ENCODE measurements at places on chromosomes 5 and 9. TPM values are rescaled to one million over a fixed set of nuclear protein-coding genes. Genes with fewer than 3 reads are reported as not detected.
A peak's percentile ranks its signal among the peaks of the same experiment; 100 is the strongest.

DNA sequence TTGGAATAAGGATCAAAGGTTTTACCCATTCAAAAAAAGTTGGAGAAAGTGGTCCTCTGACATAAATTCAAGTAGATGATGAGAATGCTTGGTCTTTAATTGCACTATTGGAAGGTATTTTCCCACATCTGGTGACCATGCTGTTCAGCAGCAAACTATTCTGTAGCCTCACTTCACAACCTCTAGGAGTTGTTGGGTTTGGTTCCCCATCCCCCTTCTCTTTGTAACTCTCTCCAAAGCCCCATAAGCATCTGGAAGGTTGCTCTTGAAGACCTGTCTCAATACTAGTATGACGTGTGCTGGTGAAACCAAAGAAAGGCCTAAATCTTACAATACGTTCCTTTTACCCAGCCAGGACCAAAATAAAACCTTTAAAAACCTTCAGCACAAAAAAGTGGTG is 8.5 kb downstream of the RGMB start:
- no peaks in the 10 kb centered on the region for H3K27me3 ChIP-seq
- H3K27ac ChIP-seq, result no peak overlapping the region
- H3K4me1 ChIP-seq, result no peaks in the 10 kb centered on the region
- H3K36me3 ChIP-seq, result no peaks in the 10 kb centered on the region

Gene TOPORS
- 16.3 TPM for total RNA-seq

DNA sequence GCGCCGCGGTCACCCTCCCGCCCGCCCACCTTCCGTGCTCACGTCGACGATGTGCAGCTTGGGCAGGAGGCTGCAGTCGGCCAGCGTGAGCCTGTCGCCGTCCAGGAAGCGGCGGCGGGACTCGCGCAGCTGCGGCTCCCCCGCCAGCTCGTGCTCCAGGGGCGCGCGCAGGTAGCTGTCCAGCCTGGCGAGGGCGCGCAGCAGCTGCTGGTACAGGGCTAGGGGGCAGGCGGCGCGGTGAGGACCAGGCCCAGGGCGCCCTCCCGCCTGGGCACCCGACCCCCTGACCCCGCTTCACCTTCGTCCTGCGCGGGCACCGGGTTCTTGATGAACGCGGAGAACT is 1.5 kb downstream of the CLIC3 start:
- H3K36me3 ChIP-seq, result no peaks in the 10 kb centered on the region
- H3K27me3 ChIP-seq, result no peaks in the 10 kb centered on the region
- no peak for DNase-seq
- peaks cover 21% of the 10 kb centered on the region for H3K4me1 ChIP-seq
- no peak overlapping the region for H3K4me3 ChIP-seq

Gene PCDHGA10
- total RNA-seq, result 8.5 TPM

DNA sequence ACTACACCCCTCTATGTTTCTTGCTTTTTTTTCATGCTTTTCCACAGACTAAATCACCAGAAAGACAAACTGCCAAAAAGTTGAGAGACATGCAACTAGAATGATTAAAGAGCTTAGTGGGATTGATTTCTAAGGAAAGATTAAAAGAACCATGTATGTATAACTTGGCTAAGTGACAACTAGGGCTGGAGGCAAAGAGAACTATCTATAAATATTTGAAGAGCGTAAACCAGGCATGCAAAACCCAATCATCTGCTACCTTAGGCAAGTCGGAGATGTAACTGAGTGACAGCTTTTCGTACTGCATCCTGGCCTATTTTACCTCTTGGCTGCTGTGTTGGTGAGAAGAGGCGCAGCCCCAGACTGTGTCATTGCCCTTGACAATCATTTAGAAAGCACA is 121.0 kb upstream of the TLX3 start:
- no peaks in the 10 kb centered on the region for H3K27me3 ChIP-seq
- H3K36me3 ChIP-seq, result no peaks in the 10 kb centered on the region
- DNase-seq, result no peak
- no peak overlapping the region for H3K27ac ChIP-seq
- no peaks in the 10 kb centered on the region for H3K4me1 ChIP-seq

Gene LHX3
- not detected for total RNA-seq

GRCh38 chr5:175103746-175104145 is 340.2 kb downstream of the DRD1 start:
- no peaks in the 10 kb centered on the region for H3K4me1 ChIP-seq
- H3K4me3 ChIP-seq, result no peak overlapping the region
- peaks cover 3% of the 10 kb centered on the region for H3K27me3 ChIP-seq
- no peaks in the 10 kb centered on the region for H3K36me3 ChIP-seq
- no peak overlapping the region for H3K27ac ChIP-seq
- DNase-seq, result no peak

- no peaks in the 10 kb centered on the region for H3K27me3 ChIP-seq
- no peak overlapping the region for H3K4me3 ChIP-seq
- peak; percentile 93 for DNase-seq
- H3K27ac ChIP-seq, result no peak overlapping the region
These were observed 286.0 kb upstream of the TUSC1 start for GRCh38 chr9:25964239-25964638.

DNA sequence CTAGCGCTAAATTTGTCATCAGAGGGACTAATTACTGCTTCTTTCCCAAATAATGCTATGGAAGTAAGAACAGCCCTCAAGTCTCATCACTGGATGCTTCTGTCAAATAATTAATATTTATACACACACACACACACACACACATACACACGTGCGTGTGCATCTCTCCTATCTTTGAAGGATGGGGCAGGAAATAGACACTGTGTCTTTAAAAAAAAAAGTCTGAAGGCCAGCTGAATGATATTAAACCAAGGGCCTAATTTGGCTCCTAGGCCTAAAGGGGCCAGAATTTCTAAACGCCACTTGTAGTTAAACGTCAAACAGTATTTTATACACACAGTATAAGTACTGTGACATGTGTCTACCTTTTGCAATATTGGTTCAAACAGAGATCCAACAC is 3.3 kb downstream of the SLF1 start:
- peak overlapping the region; percentile 48 for H3K27ac ChIP-seq
- no peaks in the 10 kb centered on the region for H3K27me3 ChIP-seq
- H3K36me3 ChIP-seq, result no peaks in the 10 kb centered on the region
- peaks cover 62% of the 10 kb centered on the region for H3K4me1 ChIP-seq
- H3K4me3 ChIP-seq, result peak overlapping the region; percentile 2

- no peaks in the 10 kb centered on the region for H3K27me3 ChIP-seq
- no peaks in the 10 kb centered on the region for H3K36me3 ChIP-seq
- H3K4me1 ChIP-seq, result peaks cover 10% of the 10 kb centered on the region
- H3K4me3 ChIP-seq, result no peak overlapping the region
- no peak overlapping the region for H3K27ac ChIP-seq
These were observed 16.5 kb upstream of the NRARP start for GRCh38 chr9:137318602-137319001.

- no peak overlapping the region for H3K27ac ChIP-seq
- no peaks in the 10 kb centered on the region for H3K36me3 ChIP-seq
- no peaks in the 10 kb centered on the region for H3K27me3 ChIP-seq
- DNase-seq, result no peak
- H3K4me3 ChIP-seq, result no peak overlapping the region
These were observed 6.2 kb downstream of the SH3TC2 start for GRCh38 chr5:149056616-149057165.

DNA sequence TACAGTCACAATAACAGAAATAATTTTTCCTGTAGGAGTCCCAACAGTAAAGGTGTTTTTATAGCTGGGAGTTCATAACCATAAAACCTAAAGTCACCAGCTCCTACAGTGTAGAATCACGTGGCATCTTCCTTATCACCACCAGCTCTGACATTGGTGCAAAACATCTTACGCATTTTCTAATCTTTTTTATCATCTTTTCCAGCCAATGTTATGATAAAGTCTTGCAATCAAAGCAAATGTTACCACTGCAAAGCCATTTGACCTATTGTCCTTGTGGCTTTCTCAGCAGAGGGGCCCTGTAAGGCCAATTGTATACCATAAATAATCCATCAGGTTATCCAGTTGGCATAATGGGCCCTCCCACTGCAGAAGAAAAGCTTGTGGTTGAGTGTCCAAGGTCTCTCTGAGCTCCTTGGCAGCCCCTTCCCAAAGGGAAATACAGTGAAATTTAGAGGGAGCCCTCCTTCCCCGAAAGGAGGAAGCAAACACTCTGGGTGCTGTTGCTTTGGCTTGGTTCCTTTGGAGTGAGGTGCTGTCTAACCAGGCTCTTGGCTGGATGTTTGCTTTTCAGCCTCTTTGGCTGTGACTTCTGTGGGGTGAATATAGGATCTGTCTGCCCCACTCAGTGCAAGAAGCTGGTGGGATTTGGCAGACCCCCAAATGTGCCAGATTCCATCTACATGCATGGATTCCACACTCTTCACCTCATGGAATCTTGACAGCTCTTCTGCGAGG is 29.3 kb upstream of the CPEB4 start:
- H3K27me3 ChIP-seq, result no peaks in the 10 kb centered on the region
- H3K4me1 ChIP-seq, result peaks cover 12% of the 10 kb centered on the region
- DNase-seq, result no peak
- H3K36me3 ChIP-seq, result no peaks in the 10 kb centered on the region
